ENCODE measurements at places on chromosomes 2 and 18. TPM values are rescaled to one million over a fixed set of nuclear protein-coding genes. Genes with fewer than 3 reads are reported as not detected.

DNA sequence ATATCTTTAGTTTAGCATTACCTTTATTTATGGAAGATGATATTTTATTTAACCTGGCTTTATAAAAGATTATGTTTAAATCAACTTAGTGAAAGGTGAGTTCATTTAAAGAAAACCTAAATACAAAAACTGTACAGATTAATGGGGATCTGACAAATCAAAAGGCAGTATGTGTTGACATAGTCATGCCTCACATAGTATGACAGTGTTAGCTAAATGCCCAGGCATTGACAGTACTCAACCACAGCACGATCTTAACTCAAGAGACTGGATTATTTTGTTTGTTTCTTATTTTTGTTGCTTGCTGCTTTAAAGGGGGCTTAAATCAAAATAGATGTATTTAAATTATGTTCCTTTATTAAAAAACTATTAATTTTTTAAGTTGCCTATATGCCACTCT is 7.8 kb downstream of the DOK6 start:
- no peak for DNase-seq

Gene TXNDC2
- polyA plus RNA-seq, result not detected

- DNase-seq, result peak; percentile 55
Measured at GRCh38 chr2:173708806-173709205, 256.4 kb downstream of the SP3 start.

GRCh38 chr2:191486584-191487320 is 191.2 kb upstream of the NABP1 start:
- no peak for DNase-seq

Gene GCG
- not detected for polyA plus RNA-seq
